ENCODE measurements at places on chromosomes 3 and 15. TPM values are rescaled to one million over a fixed set of nuclear protein-coding genes. Genes with fewer than 3 reads are reported as not detected.

DNA sequence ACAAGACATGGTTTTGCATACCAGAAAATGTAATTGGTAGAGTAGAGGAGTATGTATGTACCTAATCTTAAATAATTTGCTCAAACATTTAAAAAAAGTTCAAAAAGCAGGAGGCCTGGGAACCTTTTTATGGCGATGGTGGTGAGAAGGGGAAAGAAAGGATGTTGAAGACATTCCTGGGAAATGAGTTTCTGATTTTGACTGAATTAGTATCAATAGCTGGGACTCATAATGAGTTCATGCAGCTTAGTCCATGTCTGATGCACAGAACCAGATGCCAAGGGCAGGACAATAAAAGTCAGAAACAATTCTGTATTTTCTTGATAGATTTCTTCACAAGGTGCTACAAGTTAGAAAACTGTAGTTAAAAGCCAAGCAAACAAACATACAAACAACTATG is 395.3 kb downstream of the GAP43 start:
- DNase-seq, result no peak

DNA sequence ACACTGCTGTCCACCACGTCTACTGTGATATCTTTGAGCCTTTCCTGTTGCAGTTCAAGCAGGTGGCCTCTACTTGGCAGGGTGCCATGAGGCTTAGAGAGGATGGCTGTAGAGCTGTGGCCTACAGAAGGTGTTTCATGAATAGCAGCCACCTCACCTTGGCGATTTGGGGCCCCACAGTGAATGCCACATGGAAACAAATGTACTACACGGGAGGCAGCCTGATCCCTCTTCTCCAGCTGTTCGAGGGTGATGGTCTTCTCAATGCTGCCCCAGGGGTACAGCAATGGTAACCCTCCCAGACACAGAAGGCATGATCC is 70.7 kb downstream of the FAM43A start:
- no peak for DNase-seq

DNA sequence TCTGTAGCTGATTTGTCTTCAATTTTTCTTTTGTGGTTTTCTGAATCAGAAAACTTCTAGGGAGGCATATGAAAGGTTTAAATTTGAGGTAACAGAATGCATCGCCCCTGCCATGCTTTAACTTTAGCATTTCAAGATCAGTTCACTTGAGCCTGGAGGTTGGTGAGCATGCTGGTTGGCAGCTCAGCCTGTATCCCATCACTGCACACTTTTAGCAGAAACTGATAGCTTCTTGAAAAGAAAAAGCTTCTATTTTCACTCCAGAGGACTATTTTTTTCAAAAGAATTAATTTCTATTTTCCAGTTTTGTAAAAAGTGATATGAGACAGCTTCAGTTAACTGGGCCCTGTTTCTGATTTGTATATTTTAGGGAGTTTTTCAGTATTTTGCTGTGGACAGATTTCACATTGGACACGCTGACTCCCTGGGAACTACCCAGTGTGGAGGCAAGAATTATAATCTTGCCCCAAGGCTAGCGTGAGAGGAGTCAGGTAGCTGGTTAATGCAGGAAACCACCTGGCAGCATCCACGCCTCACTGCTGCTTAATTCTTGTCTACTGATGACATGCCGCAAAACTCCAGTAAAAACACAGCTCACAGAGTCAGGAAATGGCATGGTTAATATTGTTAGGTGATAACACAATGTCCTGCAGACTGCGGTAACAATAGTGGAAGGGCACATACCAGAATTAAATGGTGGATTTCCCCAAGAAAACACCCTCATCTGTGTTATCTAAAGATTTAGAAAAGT is 71.4 kb downstream of the DUT start:
- no peak for DNase-seq

DNA sequence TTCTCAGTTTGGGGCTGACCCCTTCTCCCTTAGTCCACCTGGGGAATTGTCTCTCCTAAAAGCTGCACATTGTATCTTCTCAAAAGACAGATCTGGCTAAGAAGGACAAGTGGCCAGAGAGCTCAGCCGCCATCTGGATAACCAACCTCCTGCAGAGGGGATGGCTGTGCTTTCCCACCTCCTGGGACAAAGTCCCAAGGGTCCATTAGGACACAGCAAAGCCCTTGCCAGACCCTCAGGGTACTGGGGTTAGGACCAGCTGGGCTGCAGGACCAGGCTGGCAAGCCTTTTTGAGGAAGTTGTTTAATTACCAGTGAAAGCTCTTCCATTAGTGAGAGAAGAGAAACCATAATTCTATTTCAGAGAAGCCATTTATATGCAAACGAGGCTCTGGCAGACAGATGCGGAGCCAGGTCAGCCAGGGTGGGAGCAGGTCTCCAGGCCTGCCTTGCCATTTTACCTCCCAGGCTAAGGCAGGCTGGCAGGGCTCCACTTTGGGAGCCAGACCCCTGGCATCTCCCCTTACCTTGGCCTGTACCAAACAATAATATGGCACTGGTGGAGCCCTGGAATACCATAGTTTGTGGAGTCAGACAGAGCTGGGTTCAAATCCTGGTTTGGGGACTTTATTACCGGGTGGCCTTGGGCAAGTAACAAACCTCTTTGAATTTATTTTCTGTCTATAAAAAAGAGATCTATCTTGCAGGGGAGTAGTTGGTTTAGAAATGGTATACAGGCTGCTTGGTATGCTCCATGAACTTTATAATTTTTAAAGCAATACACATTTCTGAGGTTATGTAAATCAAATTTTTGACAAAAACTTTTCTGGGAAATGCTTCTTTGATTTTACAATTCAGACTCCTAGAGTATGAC is 17.9 kb downstream of the SHF start:
- DNase-seq, result no peak

- no peak for DNase-seq
These were observed 342.8 kb downstream of the TBC1D5 start for GRCh38 chr3:17399586-17399985.

DNA sequence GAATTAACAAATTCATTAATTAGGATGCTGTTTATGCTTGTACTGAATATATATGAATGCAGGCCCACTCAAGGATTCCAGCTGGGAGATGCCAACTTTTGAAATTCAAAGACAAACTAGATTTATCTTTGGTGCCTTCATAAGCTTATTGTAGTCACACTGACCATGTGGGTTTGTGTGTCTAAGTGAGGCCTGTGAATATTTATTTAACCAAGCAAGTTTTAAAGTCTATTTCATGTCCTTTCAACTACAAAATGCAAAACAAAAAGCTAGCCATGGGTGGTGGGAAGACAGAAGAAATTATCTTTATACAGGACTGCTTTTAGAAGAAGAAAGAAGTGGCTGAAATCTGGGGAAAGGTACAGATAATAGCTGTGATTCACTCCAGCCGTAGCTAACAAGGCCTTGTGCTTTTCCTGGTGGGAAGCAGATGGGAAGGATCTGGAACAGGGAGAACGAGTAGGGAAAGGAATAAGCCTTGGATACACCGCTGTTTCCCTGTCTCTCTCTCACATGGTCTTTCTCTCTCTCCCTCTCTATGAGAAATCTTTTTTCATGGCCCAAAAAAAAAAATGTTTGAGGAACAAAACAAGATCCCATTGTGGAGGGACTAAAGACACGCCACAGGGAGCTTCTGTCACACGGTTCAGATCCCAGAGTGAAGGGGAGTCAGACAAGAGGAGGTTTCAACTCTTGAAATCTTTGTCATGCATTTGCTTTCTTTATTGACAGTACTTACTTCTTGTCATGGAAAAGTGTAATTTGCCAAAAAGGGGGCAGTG is 225.5 kb downstream of the RORA start:
- no peak for DNase-seq

Gene BTD
- 39.7 TPM for total RNA-seq
